AG08396 (cell line): ENCODE measurements at places on chromosomes 1 and 21.

DNA sequence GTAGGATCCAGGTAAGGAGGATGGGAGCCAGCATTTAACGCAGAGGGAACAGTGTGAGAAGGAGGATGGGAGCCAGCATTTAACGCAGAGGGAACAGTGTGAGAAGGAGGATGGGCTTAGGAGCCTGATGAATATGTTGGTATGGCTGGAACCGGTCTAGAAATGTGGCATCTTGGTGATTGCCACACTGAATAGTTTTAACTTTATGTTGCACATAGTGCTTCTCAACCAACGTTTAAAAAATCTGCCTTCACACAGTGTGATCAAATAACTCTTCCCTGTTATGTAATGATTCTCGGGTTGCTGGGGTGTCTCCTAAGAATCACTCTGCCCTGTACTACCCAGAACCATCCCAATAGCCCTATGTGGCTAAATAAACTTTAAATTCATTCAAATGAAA is 146.9 kb upstream of the DUSP10 start:
- no peak for DNase-seq

DNA sequence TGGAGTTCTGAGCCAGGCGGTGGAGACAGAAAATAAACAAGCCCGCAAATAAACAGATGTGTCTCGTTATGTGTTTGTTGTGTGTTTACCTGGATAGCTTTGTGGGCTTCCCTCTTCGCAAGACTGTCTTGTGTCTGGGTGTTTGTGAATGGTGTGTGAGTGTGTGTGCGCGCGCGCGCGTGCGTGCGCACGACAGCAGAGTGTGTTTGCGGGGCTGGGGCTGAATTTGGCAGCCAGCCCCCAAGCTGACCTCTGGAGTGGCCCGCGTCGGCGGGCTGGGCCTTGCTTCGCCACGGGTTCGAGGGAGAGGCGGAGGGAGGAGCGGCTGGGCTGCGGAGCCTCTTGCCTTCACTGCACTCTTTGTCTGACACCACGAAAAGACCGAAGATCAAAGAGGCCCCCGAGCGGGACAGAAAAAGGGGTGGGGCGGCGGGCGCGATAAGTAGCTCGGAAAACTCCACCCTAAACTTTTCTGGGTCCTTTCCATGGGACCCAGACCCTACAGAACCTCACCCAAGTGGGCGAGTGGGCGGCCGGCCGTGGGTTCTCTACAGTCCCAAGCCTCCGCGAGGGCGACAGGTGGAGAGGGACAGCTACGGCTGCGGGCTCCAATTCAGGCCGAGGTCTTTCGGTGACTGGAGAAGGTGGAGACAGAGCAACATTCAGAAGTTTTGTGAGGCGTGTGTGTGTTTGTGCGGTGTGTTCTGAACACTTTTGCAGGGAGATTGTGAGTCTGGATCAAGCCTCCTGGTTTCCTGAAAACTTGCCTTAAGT is 14.5 kb downstream of the PAX7 start:
- no peak for DNase-seq

- DNase-seq, result no peak
These were observed 6.7 kb downstream of the KNCN start for GRCh38 chr1:46544561-46545240.

GRCh38 chr1:176448340-176448739 is 14.6 kb upstream of the PAPPA2 start:
- no peak for DNase-seq

DNA sequence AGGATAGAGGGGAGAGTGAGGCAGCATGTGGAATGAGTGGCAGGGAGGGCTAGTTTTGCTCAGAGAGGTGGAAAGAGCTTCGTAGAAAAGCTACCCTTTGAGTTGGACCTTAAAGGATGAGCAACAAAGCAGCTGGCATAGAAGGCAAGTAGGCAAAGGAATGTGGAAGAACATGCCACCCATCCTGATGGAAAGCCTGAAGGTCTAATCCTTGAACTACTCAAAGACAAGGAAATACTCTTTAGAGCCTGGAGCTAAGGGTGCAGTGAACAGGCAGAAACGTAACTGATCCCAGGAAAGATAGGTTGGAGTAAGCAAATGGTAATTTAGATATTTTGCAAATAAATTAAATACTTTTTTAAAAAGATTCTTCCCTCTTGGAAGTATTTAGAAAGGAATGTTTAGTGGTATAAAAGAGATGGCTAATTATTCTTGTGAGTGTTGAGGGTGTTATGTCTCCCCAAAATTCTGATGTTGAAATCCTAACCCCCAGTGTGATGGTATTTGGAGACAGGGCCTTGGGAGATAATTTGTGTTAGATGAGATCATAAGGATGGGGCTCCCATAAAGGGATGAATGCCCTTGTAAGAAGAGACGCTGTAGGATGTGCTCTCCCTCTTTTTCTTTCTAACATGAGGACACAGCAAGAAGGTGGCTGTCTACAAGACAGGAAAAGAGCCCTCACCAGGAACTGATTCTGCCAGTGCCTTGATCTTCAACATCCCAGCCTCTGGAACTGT is 308.1 kb upstream of the RUNX1 start:
- DNase-seq, result no peak

DNA sequence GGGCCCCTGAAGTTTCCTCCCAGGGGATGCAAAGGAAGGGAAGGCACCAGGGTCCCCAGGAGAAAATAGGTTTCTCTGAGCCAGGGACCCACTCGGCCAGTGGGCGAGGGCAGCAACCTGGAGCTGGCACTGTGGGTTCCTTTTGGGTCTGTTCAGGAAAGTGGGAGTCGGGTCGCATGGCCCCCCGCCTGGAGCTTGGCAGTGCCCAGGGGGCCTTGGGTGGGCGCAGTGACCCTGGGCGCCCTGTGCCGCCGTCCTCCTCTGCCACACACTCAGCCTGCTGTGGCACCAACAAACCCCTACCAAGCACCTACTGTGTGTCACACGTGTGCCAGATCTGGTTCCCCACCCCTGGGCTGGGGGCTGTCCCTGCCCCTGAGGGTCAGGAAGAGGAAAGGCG is 89.5 kb upstream of the ARHGEF16 start:
- no peak for DNase-seq

- DNase-seq, result no peak
These were observed 692.1 kb upstream of the ZP4 start for GRCh38 chr1:238582816-238583215.

DNA sequence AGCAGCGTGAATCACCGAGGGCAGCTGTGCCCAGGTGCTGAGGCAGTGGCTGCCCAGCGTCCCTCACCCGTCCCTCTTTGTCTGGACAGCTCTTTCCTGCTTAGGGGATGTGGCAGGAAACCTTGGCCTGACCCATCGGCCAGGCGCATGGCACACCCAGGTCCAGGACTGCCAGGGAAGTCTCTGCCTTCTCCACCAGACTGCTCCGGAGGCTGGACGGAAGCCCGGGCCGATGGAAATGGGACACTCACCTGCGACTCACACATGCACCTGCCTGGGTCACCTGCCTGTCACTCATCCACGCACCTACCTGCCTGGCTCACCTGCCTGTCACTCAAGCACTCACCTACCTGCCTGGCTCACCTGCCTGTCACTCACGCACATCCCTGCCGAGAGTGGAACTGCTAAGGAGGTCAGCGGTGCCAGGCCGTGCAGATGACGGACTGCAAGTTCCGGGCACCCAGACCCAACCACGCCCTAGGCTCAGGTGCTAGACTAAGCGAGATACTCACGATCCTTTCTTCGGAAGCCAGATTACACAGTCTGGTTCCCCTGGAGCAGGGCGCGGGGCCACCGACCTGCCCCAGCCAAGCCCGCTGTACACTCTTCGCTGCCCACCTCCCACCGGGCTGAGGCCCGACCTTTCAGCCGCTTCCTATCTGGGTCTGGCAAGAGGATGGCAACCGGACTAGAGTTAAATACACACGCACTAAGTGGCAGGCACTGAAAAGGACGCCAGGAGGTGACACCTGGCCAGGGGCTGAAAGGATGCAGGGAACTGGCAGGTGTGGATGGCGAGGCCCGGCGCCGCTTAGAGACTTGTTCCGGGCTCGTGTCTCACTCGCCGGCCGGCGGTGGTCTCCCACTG is 1.1 kb downstream of the UBE2J2 start:
- DNase-seq, result no peak

GRCh38 chr21:14687268-14687625 is 141.1 kb upstream of the SAMSN1 start:
- DNase-seq, result no peak

DNA sequence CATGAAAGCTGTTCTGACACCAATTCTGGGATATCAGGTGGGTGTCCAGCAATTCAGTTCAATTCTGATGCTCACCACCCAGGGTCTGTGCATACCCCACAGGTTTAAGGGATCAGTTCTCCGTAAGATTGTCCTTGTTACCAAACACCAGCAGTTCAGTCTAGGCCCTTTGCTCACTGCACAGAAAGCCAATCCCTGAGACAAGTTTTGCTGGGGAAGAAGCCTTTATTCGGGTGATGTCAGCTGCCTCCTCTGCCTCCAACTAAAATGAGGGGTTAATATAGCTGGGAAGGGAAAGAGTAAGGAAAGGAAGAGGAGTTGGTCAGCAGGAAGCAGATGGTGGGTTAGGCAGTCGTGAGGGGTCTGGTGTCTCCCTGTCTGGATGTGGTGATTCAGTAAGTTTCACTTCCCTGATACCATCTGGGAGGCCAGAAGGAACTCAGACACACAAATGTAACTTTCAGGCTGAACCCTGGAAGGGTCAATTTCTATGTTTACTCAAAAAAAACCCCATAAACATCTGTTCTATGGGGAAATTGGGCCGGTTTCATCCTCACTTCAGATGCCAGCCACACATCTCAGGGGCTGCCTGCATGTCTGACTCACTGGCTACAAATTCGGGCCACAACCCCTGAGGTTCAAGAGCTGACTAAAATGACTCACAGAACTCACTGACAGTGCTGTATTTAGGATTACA is 83.3 kb upstream of the PGBD5 start:
- peak; percentile 26 for DNase-seq

DNA sequence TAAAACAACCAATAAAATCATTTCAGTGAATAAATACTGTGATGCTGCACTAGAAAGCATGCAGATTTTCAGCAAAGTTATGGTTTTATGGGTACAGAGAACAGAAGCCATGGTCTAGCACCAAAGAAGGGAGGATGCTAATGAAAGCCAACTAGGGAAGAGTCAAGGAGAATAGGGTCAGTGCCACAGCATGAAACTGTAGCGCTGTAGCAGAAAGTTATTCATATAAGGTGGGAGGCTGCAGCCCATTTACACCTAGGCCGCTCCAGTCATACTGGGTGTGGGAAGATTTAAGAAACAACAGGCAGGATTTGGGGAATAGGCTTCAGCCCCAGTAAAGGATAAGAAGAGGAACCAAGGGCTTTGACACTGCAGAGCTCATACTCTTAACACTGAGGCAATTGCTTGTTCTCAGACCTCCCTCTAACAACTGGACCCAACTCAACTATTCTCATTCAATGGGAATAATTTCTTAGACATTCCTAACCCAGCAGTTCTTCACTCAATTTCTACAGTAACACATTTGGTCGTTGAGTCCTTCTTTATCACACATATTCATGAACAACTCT is 4.4 kb downstream of the IFI16 start:
- DNase-seq, result no peak

DNA sequence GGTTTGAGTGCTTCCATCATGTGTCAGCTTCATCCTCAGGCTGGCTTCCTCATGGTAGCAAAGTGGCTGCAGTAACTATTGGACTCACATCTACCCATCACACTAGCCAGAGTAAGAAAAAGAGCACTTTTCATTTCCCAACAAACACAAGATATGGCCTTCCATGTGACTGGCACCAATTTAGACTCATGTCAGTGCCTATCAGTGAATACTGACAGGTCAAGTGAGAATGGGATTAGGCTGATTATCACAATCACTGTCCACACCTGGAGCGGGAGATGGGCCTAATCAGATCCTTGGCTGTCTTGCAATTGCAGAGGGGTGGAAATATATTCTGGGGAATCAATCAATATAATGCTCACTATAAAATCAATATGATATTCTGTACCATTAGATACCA is 2.9 kb upstream of the RABGAP1L start:
- no peak for DNase-seq

DNA sequence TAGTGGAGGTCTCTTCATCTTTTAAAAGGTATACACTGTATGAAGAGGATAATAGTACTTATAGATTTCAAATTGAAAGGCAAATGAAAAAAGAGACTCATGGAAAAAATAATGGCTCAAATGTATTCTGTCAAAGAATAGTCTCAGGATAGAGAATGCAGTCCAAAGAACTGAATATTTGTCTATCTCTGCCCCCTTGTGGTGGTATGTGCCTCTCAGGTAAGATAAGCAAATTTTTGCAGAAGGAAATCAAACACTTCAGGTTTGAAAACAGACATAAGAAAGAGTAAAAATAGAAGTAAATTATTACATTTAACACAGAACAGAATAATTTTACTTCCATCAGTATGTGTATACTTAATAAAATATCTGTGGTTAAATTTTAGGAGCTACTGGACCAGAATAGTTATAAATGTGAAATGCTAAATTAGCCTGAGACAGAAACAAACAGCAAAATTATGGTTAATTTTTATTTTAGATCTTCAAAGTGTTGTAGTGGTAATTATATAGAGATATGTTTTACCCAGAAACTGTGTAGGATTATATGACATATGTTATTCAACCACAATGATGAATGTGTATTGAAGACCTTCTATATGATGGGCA is 164.4 kb upstream of the PALMD start:
- DNase-seq, result peak; percentile 17

DNA sequence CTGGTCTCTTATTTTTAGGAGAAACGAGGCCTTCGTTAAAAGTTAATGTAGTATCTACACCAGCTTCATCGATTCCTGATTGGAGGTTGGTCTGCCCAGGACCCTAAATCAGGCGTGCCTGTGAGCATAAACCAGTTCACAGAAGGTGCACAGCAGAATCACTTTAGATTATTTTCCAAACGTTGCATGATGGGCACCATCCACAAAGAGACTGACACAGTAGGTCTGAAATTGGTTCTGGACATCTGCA is 256 bp upstream of the TARBP1 start:
- no peak for DNase-seq

DNA sequence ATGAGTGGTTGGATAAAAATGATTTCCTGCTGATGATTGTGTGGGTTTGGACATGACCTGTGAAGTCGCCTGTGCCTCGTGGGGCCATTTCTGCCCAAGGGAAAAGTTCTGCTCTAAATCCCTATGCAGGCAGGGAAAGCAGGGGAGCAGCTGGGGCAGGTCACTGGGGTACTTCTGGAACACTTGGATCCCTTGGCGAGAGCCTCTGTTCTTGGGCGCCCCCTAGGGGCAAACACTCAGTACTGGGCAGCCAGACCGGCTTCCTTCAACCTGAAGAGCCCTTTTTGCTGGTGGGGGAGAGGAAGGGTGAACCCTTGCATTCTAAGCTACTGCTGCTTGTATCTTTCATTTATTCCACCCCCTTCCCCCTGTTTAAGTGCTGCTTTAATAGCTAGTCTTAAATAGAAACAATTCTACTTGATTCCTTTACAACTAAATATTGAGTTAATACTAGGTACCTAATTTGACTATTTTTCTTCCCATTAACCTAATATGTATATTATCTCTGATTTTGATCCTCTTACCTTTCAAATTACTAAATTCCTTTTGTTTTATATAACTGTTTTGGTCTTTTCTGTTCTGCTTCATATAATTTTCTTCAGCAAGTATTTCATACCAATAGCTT is 5.1 kb upstream of the CLEC20A start:
- peak; percentile 89 for DNase-seq

- DNase-seq, result no peak
These were observed 75.8 kb upstream of the WNT4 start for GRCh38 chr1:22218618-22219250.
